ENCODE measurements at places on chromosomes 4 and X. TPM values are rescaled to one million over a fixed set of nuclear protein-coding genes. Genes with fewer than 3 reads are reported as not detected.

SLC7A11 gene
- polyA plus RNA-seq = 0.53 TPM

TEX13C gene
- not detected for polyA plus RNA-seq

XAGE1A gene
- polyA plus RNA-seq = not detected

BST1 gene
- polyA plus RNA-seq = 3.9 TPM

DNA sequence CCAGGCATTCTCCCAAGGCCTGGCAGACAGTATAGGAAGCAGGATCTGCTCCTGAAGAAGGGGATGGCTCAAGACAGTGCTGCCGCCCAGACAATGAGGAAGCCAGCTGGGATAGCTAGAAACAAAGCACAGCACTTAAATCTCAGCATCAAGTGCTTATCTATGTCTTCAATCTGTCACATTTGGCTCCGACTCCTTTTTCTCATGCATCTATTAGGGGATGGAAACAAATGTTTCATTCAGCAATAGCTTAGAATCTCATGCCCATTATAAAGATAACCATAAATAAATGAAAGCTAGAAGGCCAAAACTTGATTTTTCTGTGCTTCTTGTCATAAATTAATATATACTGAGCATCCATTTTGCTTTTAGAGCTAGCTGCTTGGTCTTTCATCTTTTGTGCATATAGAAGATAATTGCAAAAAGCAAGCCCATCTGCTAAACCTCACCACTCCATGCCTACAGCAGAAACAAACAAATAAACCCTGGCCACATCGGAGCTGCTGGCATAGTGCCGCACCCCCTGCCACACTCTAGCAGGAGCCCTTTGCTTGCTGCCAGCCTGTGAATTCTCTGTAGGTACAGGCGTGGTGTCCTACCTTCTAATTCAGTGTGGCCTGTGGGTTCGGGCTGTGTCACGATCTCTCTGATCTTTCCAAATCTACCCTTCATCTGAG lies 75.9 kb downstream of the AASDH start:
- no peak for DNase-seq

- DNase-seq = no peak
These were observed 100.3 kb upstream of the FAT1 start for GRCh38 chr4:186823989-186824388.

- no peak for DNase-seq
These were observed 36.8 kb upstream of the ARSD start for GRCh38 chrX:2965965-2966364.

DNA sequence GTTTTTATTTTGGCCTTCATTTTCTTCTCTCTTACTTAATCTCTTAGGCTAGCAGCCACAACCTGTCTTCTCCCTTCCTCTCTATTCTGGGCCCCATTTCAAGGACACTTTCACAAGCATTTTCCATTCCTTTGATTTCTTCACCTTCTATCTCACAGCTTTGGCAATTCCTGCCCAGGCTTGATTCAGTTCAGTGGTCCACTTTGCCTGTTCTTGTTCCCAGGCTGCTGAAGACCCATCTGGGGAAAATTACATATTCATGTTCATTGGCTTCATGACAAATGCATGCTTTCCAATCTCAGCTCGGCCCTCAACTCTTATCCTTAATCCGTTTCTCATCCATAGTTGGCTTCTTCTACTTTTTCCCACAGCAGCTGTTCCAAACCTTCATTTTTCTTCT lies 38.7 kb upstream of the LPAR4 start:
- peak; percentile 77 for DNase-seq

DNA sequence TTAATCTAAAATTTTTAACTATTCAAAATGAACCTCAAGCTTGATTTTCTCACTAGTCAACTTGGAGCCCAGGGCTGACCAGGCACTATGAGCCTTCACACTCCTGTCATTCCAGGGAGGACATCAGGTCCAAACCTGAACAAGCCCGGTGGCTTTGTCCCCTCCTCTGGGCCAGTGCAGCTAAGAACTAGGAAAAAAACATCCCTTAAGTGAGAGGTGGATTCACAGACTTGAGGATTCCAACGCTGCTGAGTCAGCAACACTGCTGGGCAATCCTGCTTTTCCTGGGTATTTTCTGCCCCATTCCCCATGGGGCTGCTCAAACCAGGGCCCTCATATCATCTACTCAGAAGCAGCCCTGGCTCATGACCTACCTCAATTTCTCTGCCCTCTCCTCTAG lies 4.0 kb downstream of the RNF212 start:
- no peak for DNase-seq

GRCh38 chrX:70497026-70497425 lies 52.4 kb downstream of the DLG3 start:
- DNase-seq = no peak
